ENCODE measurements at places on chromosomes 3 and 15.

- H3K27ac ChIP-seq = no peak overlapping the region
- no peaks in the 10 kb centered on the region for H3K4me1 ChIP-seq
- no peak overlapping the region for H3K4me3 ChIP-seq
- no peak for DNase-seq
- no peaks in the 10 kb centered on the region for H3K27me3 ChIP-seq
Measured at GRCh38 chr3:54349231-54349652, 226.9 kb downstream of the CACNA2D3 start.

- H3K4me3 ChIP-seq = no peak overlapping the region
- peaks cover 9% of the 10 kb centered on the region for H3K27me3 ChIP-seq
- H3K4me1 ChIP-seq = peaks cover 2% of the 10 kb centered on the region
- no peak for DNase-seq
- no peak overlapping the region for H3K27ac ChIP-seq
Measured at GRCh38 chr3:9861626-9862130, 17.9 kb upstream of the RPUSD3 start.

DNA sequence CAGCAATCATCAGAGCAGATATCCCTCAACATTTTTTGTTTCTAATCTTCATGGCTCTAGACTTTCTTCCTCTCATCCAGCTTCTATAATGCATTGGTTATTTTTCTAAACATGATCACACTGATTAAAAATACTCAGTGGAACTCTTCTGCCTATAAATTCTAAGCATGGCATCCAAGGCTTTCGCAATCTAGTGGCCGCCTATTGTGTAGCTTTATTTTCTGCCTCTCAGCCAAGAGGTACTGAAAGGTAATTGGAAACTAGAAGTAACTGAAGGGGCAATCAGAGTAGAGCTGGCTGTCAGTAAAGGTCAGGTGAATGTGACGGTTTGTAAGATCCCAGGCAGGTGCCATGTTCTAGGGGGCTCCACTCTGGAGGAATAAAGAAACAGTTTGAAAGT is 33.4 kb downstream of the OXSM start:
- no peak for DNase-seq
- no peaks in the 10 kb centered on the region for H3K4me1 ChIP-seq
- H3K27ac ChIP-seq = no peak overlapping the region
- H3K27me3 ChIP-seq = peaks cover 2% of the 10 kb centered on the region
- H3K36me3 ChIP-seq = no peaks in the 10 kb centered on the region

DNA sequence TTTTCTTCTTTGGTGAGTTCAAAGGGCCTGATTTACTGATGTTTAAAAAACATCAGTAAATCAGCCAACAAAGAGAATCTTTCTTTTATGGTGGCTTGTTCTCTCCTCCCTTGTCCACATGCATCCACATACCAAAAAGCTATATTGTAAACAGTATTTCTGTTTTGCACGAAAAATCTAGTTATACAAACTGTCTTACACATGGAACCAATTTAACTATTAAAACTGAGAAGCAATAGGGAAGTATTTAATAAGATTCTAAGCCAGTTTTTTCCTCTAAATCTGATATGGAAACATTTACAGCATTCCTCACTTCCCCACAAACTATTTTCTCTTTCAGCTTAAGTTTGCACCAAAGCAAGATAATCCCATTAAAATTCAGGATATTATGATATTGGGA is 110.8 kb upstream of the ICE2 start:
- peaks cover 17% of the 10 kb centered on the region for H3K4me1 ChIP-seq
- DNase-seq = no peak
- H3K27me3 ChIP-seq = peaks cover 38% of the 10 kb centered on the region

DNA sequence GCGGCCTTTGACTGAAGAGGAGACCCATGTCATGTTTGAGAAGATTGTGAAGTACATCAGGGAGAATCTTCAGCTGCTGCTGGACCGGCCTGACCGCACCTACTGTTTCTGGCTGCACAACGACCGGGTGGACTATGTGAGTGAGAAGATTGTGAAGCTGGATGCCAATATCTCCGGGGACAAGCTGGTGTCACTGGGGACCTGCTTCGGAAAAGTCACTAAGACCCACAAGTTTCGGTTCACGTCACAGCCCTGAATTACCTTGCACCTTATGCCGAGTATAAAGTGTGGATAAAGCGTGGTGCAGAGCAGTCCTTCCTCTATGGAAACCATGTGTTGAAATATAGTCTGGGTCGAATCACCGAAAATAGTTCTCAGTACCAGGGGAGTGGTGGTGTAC is 16.0 kb upstream of the DNAJC13 start:
- no peak overlapping the region for H3K27ac ChIP-seq
- peaks cover 8% of the 10 kb centered on the region for H3K4me1 ChIP-seq
- H3K4me3 ChIP-seq = no peak overlapping the region
- no peak for DNase-seq
- no peaks in the 10 kb centered on the region for H3K36me3 ChIP-seq

GRCh38 chr3:82676356-82677026 is 915.0 kb upstream of the GBE1 start:
- H3K4me3 ChIP-seq = no peak overlapping the region
- H3K36me3 ChIP-seq = no peaks in the 10 kb centered on the region
- no peak for DNase-seq
- H3K27me3 ChIP-seq = no peaks in the 10 kb centered on the region
- H3K27ac ChIP-seq = no peak overlapping the region

- H3K36me3 ChIP-seq = no peaks in the 10 kb centered on the region
- H3K4me1 ChIP-seq = peaks cover 49% of the 10 kb centered on the region
- H3K4me3 ChIP-seq = peak overlapping the region; percentile 36
- H3K27ac ChIP-seq = no peak overlapping the region
Measured at GRCh38 chr3:31232055-31233025, 300.4 kb upstream of the STT3B start.

- no peaks in the 10 kb centered on the region for H3K27me3 ChIP-seq
- peaks cover 28% of the 10 kb centered on the region for H3K36me3 ChIP-seq
- H3K4me3 ChIP-seq = peak overlapping the region; percentile 94
- no peak for DNase-seq
- H3K27ac ChIP-seq = peak overlapping the region; percentile 94
- peaks cover 49% of the 10 kb centered on the region for H3K4me1 ChIP-seq
Measured at GRCh38 chr15:62059108-62059815, 985 bp downstream of the VPS13C start.

- DNase-seq = no peak
- peak overlapping the region; percentile 99 for H3K4me3 ChIP-seq
- peaks cover 44% of the 10 kb centered on the region for H3K36me3 ChIP-seq
- no peaks in the 10 kb centered on the region for H3K27me3 ChIP-seq
Measured at GRCh38 chr3:179603831-179604230, 607 bp downstream of the MRPL47 start.

DNA sequence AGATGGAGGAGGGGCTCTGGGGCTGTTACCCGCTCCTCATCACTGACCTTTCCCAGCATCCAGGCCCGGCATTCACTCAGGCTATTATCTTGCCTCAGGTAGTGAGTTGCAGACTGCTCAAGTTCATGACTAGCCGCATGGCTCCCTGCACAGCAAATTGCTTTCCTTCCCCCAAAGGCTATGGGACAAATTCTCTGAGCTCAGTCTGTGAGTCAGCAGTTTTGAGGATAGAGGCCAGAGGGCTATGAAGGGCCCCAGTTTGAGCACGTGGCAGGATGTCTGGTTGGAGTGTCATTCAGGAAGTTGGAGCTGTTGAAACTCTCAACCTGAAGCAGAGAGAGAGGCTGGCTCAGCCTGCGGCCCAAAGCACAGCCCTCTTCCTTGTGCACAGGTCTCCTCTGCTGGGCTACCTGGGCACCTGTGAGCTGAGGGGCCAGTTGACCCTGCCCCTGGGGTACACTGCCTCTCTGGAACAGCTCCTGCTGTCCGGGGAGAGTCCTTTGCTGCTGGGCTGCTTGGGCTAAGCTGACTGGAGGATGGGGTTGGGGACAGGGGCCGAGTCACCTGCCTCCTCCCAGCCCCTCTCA is 7.9 kb downstream of the FAH start:
- H3K27me3 ChIP-seq = no peaks in the 10 kb centered on the region
- H3K4me1 ChIP-seq = peaks cover 25% of the 10 kb centered on the region
- H3K27ac ChIP-seq = no peak overlapping the region
- no peak overlapping the region for H3K4me3 ChIP-seq

DNA sequence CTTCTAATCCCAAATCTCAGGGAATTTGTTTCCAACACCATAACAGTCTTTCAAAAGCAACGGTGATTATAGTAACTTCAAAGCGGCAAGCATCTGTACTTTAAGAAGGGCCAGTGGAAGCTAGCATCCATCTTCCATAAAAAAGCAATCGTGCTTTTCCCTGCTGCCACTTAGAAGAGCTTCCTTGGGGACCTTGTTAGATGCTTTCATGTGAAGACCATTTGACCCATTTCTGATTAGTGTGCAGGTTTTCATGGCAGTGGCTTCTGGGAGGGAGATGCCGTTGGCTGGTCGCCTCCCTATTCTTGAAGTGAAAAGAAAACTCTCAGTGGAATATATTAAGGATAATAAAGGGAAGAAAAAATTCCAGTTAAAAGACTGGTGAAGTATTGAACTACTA is 354.1 kb downstream of the ROBO2 start:
- no peaks in the 10 kb centered on the region for H3K36me3 ChIP-seq
- no peak overlapping the region for H3K27ac ChIP-seq
- no peak for DNase-seq
- no peaks in the 10 kb centered on the region for H3K4me1 ChIP-seq
- no peak overlapping the region for H3K4me3 ChIP-seq

- peaks cover 19% of the 10 kb centered on the region for H3K27me3 ChIP-seq
- H3K4me1 ChIP-seq = no peaks in the 10 kb centered on the region
- H3K36me3 ChIP-seq = peaks cover 2% of the 10 kb centered on the region
- no peak for DNase-seq
- no peak overlapping the region for H3K4me3 ChIP-seq
- no peak overlapping the region for H3K27ac ChIP-seq
Measured at GRCh38 chr3:14238356-14238755, 59.7 kb downstream of the LSM3 start.

- H3K4me3 ChIP-seq = no peak overlapping the region
- no peak overlapping the region for H3K27ac ChIP-seq
- no peaks in the 10 kb centered on the region for H3K27me3 ChIP-seq
- no peaks in the 10 kb centered on the region for H3K4me1 ChIP-seq
Measured at GRCh38 chr3:17061005-17061404, 176.2 kb downstream of the PLCL2 start.

GRCh38 chr3:181629711-181630110 is 82.0 kb upstream of the SOX2 start:
- H3K4me1 ChIP-seq = no peaks in the 10 kb centered on the region
- no peaks in the 10 kb centered on the region for H3K27me3 ChIP-seq
- no peak overlapping the region for H3K27ac ChIP-seq

DNA sequence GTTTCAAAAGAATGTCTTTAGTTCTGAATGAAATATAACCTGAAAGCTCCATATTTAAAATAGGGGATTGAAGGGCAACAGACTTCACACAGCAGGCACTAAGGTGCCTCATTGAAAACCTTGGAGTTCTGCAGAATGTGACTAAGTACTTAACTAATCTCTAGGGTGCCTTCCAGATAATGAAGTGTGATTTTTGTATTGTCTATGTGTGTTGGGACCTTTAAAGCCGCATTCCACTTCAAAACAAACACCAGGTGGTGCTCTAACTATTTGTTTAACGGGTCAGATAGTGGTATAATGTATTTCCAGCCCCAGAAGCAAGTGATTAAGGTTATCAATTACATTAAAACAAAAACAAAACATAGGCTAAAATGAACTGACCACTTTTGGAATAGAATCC is 28.0 kb downstream of the TFG start:
- H3K27me3 ChIP-seq = no peaks in the 10 kb centered on the region
- no peak overlapping the region for H3K27ac ChIP-seq
- H3K36me3 ChIP-seq = peaks cover 77% of the 10 kb centered on the region
- DNase-seq = no peak
- H3K4me3 ChIP-seq = no peak overlapping the region

DNA sequence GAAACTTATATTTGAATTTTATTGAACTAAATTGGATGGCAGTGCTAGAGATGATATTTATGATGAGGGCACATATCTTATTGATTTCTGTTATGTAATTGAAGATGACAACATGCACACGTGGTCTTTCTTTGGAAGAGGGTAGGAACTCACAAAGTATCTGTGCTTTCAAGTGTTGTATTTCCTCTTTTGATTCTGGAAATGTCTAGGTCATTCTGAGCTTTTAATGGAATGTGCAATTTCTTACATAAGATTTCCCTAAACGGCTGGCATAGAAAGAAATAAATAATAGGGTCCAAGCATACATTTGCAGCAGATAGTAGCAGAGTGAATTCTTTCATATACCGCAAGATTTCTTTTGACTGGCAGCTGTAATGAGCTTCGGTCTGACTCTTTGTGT is 10.1 kb upstream of the GPR171 start:
- no peaks in the 10 kb centered on the region for H3K36me3 ChIP-seq
- no peaks in the 10 kb centered on the region for H3K27me3 ChIP-seq
- H3K4me3 ChIP-seq = no peak overlapping the region
- no peak for DNase-seq

DNA sequence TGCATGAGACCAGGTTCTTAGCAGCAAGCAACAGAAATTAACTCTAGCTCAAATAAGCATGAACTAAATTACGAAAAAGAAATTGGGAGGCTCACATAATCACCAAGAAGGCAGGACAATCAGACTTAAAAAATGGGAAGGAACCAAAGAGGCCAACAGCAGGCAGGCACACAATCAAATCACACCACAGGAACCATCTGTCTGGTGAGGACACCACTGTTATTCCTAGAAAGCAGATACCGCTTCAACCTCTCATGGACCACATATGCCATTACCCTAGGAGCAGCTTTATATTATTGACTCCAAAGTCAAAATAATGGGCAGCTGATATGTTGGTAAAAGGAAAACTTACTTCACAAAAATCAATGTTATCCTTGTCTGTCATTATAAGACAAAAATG is 51.6 kb downstream of the SUCLG2 start:
- peaks cover 63% of the 10 kb centered on the region for H3K36me3 ChIP-seq
- DNase-seq = no peak
- no peak overlapping the region for H3K27ac ChIP-seq
- H3K4me1 ChIP-seq = peaks cover 29% of the 10 kb centered on the region
- H3K27me3 ChIP-seq = no peaks in the 10 kb centered on the region

Data from activated B cell treated with CpG ODN at 0.5 μM for 24 hours (primary cell).